CD4-positive, alpha-beta T cell treated with Interleukin-12 subunit alpha and Interleukin-12 subunit beta, for 1 hour (primary cell): ENCODE measurements at places on chromosomes 4 and X.

GRCh38 chrX:78886550-78886949 lies 58.6 kb upstream of the P2RY10 start:
- peak; percentile 38 for DNase-seq

GRCh38 chrX:99901091-99901490 lies 509.0 kb downstream of the PCDH19 start:
- no peak for DNase-seq

GRCh38 chr4:145176641-145177432 lies 3.6 kb downstream of the OTUD4 start:
- peak; percentile 44 for DNase-seq

DNA sequence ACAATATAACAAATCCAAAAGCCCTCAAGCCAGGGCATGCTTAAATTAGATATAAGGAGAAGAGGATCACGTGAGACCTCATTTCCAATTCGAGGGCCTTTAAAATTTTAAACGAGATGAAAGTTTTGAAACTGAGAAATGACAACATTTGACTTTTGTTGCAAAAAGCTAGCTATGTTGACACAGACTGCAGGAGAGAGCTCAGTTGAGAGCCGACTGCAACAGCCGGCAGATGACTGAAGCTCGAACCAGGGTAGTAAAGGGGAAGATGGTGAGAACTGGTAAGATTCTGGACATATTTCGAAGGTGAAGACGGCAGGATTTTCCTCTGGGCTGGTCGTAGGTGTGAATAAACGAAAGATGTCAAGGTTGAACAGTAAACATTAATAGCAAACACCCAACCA lies 773 bp downstream of the PRMT9 start:
- DNase-seq: peak; percentile 11

- no peak for DNase-seq
Measured at GRCh38 chr4:37670249-37670648, 15.9 kb downstream of the RELL1 start.
